Stimulated activated CD8-positive, alpha-beta memory T cell treated with anti-CD3 and anti-CD28 coated beads, Interleukin-2, amount 100 ng/mL, for 48 hours (primary cell): ENCODE measurements at places on chromosomes 7 and 10.

DNA sequence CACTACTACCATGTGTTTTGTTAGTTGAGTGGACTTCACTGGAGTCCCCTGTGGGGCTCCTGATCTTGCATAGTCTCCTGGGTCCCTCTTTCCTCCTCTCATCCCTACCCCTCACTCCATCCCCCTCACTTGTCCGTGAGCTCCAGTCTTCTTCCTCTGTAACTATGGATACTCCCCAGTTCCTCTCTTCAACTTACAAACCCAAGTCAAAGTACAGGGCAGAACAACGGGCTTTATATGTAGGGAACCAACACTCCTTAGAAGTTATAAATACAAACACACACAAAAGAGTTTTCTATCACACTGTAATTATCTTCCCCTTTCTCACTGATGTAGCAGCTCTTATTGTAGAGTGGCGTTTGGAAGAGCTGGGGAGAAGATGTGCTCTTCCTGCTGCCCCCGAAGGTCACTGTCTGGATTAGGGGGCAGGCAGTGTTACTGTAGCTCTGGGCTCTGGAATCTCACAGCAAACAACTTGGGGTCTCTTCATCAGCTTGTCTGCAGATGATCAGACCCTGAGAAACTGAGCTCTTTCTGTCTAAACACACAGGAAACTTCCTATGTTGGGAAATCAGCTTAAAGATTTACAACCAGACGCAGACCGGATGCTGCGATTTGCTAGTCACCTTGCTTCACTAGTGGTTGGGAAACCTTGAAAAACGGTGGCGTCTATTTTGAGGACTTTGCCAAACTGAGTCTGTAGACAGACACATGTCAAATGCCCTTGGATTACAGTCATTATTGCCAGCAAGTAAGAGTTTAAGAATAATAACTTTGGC, 13.6 kb downstream of the SNX10 start:
- DNase-seq, result no peak

GRCh38 chr10:56633876-56634452, 272.9 kb upstream of the ZWINT start:
- no peak for DNase-seq

- DNase-seq, result peak; percentile 36
Observed at GRCh38 chr7:75776295-75776971, 4.4 kb upstream of the CCL26 start.

GRCh38 chr10:4477664-4478063, 348.3 kb upstream of the AKR1E2 start:
- DNase-seq, result no peak
